AML-193 (cell line): ENCODE measurements at places on chromosomes 6 and 20.

DNA sequence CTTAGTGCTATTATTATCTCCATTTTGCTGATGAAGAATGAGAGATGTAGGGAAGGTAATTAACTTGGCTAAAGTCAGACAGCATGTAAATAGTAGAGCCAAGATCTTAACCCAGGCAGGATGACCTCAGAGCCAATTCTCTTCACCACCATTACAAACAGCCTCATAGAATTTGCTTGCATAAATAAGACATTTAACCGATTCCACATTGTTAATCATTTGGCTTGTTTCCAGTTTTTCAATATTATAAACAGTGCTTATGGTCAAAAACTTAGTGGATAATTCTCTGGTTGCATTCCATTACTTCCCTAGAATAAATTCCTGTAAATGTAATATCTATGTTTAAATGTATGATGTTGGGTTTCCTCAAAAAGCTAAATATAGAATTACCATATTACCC is 19.1 kb upstream of the PRDM1 start:
- DNase-seq, result no peak

GRCh38 chr6:84731401-84731800 is 33.0 kb downstream of the TBX18 start:
- DNase-seq, result no peak

DNA sequence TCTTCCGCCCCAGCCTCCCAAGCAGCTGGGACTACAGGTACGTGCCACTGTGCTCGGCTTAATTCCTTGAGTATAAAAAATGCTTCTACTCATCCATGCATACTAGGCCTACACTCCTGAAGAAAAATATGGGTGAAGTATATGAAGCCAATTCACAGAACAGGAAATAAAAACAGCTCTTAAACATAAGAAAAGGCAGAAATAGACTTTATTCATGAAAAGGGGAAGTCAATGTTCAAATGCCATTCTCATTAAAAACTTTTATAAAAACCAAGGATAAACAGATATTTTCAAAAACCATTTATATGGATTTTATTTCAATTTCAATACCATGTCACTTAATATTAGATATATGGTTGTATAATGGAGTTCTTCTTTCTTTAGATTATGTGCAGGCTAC is 18.3 kb downstream of the SERPINB9 start:
- DNase-seq, result peak; percentile 12

DNA sequence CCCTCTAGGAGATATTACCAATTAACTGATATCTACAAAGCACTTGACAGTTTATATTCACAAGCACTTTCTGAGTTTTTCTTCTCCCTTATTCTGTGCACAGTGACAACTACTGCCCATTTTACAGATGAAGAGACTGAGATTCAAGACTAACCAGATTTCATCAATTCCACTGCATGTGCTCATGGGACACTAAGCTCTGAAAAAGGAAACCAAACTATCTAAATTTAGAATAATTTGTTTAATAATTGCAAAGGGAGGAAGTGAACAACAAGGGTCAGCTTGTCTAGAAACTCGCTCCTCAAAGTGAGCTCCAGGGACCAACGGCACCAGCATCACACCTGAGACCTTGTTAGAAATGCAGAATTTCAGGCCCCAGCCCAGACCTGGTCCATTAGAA is 50.8 kb upstream of the MYLIP start:
- DNase-seq, result no peak

GRCh38 chr6:56890683-56891429 is 64.1 kb upstream of the BEND6 start:
- peak; percentile 86 for DNase-seq

- DNase-seq, result no peak
Measured at GRCh38 chr6:17638212-17638715, 38.2 kb downstream of the FAM8A1 start.

- DNase-seq, result no peak
Measured at GRCh38 chr6:134667111-134667510, 282.8 kb downstream of the ALDH8A1 start.

DNA sequence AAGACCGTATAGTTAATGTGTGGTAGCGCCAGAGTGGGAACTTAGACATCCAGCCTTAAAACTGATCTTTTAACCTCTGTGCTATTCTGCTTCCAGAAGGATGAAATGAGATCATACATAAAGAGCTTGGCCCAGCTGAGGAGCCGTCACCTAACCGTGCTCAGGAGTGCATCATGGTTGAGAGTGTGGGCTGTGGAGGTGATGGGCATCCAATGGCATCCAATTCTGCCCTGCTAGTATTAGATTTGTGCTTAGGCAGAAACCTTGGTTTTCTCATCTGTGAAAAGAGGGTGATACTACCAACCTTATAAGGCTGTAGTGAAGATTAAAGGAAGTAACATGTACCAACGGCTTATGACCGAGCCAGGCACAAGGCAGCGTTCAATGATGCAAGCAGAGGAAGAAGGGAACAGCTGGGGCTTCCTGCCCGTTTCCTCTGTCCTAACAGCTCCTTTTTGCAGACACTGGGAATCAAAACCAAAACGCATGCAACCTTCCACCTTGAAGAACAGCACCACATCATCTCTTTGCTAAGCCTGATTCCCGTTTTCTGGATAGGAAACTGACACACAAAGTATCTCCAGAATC is 1.3 kb downstream of the SLC22A16 start:
- peak; percentile 100 for DNase-seq
